Activated naive CD4-positive, alpha-beta T cell treated with anti-CD3 and anti-CD28 coated beads, Interleukin-2, amount 50 U/mL, for 72 hours (primary cell): ENCODE measurements at places on chromosomes 6 and 20.
A peak's percentile ranks its signal among the peaks of the same experiment; 100 is the strongest.

GRCh38 chr6:127301199-127301700 is 34.6 kb downstream of the RNF146 start:
- DNase-seq: no peak

GRCh38 chr6:40135491-40136072 is 201.3 kb upstream of the MOCS1 start:
- no peak for DNase-seq

GRCh38 chr6:156131221-156131903 is 645.8 kb upstream of the ARID1B start:
- DNase-seq: no peak

- DNase-seq: peak; percentile 68
Measured at GRCh38 chr6:2857580-2858337, 16.1 kb upstream of the SERPINB1 start.

DNA sequence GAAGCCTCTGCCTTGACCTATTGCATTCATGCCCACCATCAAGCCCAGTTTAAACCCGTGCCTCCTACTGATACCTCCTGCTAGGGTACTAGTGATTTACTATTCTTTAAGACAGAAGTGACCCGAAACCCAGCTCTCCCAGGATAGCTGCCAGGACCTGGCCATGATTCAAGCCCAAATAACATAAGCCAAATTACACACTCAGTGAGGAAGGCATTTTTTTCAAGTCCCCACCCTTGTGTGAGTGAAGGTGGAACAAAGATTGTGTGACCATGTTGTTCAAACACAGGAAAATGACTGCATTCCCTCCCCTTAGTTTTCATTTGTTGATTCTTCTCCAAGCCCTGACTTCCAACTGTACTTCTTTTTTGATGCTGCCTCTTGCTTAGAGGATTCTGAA is 3.7 kb upstream of the KAT14 start:
- DNase-seq: no peak

GRCh38 chr6:110617057-110617456 is 140.6 kb upstream of the SLC22A16 start:
- DNase-seq: no peak

DNA sequence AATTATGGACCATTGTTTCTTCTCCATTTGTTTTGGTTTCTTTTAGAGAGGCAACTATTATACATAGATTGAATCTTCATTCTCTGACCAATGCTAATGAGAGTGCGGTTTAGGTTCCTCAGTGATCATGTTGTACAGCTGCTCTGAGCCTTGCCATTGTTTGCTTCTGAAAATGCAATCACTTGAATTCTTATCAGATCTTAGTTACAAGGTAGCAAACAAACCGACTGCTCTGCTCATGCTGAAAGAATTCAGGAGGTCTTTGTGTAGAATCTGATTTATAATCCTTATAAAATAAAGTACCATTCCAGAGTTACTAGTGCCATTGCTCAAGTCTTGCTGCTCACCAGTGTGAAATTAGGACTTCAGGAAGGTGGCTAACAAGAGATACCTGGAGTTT is 569.1 kb upstream of the ID4 start:
- DNase-seq: no peak

DNA sequence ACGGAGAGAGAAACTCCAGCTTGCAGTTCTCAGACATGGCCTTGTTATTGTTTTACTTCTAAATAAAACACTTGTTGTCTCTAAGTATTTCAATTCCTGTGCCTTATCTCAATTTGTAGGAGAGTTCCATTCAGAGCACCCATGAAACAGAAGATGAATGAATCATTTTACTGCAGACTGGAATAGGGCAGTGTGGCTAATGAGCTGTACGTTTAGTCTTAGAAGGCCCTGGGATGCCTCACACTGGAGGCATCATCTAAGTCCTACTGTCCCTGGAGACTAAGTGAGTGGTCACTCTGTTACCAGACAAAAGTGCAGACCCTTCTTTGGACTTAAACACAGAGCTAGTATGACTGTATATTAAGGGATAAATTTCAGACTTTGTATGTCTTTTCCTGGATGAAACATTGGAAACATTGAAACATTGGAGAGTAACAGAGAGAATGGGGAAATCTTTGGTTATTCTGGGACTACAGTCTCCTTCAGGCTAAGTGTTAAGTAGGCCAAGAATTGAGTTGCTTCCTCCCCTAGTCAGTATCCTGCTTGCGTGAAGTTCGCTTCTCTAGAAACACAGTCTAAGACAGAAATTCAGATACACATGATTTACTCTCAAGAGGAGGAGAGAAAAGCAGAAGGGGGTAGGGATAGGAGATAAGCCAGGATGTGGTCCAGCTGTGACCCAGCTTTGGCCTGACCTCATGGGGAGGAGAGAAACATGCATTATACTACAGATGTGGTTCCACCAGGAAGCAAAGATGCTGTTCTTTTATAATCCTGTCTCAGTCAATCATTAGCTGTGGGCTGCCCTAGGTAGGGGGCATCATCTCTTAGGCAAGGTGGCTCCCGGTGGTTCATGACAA is 167.4 kb upstream of the BMP2 start:
- no peak for DNase-seq

GRCh38 chr6:23280437-23280836 is 711.1 kb downstream of the HDGFL1 start:
- DNase-seq: no peak

GRCh38 chr20:40849456-40849855 is 160.4 kb upstream of the MAFB start:
- no peak for DNase-seq

GRCh38 chr6:21157186-21157929 is 436.2 kb upstream of the SOX4 start:
- DNase-seq: no peak

DNA sequence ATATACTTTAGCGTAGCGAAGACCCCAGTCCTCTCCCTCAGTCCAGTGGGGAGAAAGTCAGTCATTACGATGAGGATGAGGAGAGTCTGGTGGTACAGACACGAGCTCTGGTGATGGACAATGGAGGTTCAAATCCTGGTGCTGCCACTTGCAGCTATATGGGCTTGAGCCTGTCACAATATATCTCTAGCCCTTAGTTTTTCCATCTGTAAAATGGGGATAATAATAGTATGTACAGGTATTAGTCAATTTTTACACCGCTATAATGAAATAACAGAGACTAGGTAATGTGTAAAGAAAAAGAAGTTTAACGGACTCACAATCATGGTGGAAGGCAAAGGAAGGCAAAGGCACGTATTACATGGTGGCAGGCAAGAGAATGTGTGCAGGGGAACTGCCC is 237.9 kb downstream of the BCAS1 start:
- no peak for DNase-seq

DNA sequence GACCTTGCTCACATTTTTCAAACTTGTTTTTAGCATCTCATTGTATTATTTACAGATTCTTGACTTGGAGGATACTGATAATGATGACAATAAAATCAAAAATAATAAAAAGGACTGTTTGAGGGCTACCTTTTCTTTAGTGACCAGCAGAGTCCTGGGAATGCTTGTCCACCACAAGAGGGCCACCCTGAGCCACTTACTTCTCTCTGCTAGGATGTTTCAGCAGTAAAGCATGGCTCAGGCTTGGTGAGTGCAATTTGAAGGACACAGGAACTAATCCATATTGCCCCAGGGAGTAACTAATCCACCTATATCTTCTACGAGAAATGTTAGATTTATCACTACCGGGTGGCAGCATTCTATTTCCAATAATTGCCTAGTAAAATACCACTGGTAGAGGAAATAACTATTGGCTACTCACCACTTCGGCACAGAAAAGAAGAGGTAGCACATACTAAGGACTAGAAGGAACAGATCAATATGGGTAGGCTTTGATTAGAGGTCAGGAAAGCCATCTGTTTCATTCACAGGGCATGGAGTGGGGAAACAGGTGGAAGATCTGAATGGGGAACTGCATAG is 5.8 kb upstream of the KIAA0408 start:
- no peak for DNase-seq

DNA sequence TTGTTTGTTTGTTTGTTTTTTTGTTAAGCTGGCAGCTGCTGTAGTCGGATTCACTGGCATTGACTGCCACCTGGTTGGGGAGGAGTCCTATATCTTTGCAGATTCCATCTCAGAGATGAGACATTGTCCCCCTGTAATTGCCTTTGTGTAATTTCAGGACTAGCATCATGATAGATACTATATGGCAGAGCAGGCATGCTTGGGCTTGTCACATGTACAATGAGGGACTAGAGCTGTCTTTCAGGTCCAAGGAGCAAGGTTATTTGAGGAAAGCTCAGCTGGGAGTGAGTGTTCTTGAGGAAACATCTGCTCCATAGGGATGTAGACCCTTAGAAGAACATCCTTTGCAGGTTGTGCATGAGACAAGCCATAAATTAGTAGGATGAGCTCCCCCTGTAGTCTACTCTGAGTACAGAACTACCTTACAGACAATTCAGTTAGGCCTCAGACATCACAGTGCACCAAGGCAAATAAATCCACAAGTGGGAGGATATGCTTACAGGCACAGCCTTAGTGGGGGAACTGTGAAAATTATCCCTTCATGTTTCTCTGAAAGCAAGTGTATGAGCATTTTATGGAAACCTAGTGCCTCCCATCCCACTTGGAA is 62.1 kb downstream of the BMP2 start:
- DNase-seq: no peak
